ENCODE measurements at places on chromosomes 2 and 18.

- DNase-seq, result no peak
Measured at GRCh38 chr2:169637620-169638019, 53.5 kb downstream of the PPIG start.

GRCh38 chr2:177242121-177242987, 22.2 kb downstream of the NFE2L2 start:
- DNase-seq, result no peak

GRCh38 chr18:40357536-40357935, 1597.5 kb upstream of the PIK3C3 start:
- no peak for DNase-seq

DNA sequence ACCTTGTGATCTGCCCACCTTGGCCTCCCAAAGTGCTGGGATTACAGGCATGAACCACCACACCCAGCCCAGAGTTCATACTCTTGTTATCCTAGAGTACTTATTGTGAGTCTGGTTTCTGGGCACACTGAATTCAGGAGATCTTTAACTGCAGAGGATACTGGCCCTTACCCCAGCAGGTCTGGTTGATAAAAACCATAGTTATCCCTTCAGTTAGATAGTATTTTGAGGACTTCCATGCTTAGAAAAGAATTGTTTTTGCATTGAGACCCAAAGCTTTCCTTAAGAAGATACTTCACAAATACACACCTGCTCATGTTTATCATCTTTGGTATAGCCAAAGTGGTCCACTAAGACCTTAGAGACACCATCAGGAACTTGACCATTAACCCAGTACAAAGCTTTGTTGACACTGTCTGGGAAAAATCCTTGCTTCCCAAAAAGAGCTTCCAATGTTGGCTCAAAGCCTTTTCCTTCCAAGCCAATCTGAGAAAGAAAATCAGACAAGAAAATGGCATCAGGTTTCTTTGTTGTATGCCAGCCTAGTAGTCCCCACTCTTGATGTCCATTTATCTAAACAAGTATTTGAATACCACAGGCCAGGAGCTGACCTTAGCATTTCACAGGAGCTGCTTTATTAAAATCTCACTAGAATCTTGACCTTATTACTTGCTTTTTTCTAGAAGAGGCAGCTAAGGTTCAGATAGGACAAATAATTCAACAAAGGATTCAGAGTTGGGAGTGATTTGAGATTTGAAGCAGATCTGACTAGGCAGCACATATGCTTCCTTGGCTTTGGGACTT, 17.2 kb downstream of the APOB start:
- no peak for DNase-seq

DNA sequence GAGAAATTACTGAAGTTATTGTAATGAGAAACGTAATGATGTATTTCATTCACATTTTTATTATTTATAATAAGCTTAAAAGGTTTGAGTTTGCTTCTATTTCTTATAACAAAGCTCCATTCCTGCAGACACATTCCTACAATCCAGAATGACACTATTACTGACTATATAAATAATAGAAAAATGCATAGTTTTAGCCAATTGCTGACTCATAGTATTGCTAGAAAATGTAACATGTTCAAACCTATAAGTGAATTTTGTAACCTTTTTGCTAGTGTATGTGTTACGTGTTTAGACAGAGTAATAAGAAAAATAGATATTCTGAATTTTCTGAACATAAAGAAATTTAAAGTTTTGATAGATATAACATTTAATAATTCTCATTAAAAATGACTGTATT, 9.3 kb upstream of the VWC2L start:
- DNase-seq, result no peak

GRCh38 chr2:157523270-157524247, 79.7 kb upstream of the CYTIP start:
- no peak for DNase-seq

GRCh38 chr18:49275448-49275847, 185.0 kb downstream of the DYM start:
- no peak for DNase-seq

- no peak for DNase-seq
Measured at GRCh38 chr2:169104848-169105247, 35.5 kb downstream of the DHRS9 start.

GRCh38 chr2:217650716-217651360, 352.0 kb downstream of the TNS1 start:
- DNase-seq, result no peak

DNA sequence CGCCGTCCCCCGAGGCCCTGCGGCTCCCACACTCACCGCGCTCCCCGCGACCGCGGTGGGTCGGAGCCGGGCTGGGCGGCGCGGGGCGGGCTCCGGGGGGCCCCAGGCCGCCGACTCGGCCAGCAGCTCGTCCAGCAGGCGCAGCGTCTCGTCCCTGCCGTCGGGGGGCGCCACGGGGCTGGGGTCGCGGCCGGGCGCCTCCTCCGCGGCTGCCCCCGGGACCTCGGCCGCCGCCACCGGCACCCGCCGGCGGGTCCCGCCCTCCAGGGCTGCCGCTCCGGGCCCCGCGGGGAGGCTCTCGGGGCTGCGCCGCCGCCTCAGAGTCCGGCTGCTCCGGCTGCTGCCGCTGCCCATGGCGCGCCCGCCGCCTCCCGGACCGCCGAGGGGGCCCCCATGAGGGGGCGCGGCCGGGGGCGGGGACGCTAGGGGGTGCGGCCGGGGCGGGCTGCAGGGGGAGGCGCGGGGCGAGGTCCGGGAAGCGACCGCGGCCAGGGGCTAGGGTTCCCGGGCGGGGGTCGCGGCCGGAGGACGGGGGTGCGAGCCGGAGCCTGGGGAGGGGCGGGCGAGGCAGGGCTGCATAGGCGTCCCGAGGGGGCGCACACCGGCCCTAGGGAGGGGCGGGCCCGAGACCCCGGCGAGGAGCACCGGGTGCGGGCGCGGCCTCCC, at the start of gene CYS1:
Gene CYS1, minus strand, starts transcription at position 542 of the 666 bp plus-strand sequence. Its CDS starts 188 bp downstream, at position 354.
- no peak for DNase-seq

DNA sequence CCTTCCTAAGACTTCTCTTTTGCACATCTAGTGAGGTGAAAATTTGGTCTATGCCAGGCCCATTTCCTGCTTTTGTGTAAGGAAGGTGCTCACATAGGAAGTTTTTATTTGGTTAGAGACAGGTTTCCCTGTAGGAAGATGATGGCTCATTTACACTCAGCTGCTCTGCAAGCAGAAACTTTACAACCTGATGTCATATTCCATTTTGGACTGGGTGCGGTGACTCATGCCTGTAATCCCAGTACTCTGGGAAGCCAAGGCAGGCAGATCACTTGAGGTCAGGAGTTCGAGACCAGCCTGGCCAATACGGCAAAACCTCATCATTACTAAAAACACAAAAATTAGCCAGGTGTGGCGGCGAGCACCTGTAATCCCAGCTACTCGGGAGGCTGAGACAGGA, 35.8 kb downstream of the CASP10 start:
- no peak for DNase-seq

- DNase-seq, result no peak
Measured at GRCh38 chr2:234110219-234110618, 59.7 kb downstream of the SPP2 start.

DNA sequence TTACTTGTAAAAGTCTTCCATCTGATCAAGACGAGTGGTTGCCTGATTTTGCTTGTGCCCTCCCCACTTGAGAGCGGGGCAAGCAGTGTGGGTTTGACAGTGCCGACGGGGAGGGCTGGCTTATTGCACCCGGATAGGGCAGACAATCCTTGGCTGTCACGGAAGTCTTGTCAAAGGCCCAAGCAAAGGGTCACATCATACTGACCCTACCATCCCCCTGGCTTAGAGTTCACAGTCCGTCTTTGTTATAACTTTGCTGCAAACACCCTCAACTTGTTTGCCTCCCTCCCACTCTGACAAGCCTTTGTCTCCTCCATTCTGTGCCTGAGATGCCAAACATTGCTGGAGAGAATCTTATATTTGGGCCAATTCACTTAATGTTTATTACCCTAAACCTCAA, 165.9 kb upstream of the MSH6 start:
- DNase-seq, result no peak

GRCh38 chr2:157572725-157573124, 55.9 kb downstream of the ACVR1C start:
- no peak for DNase-seq

DNA sequence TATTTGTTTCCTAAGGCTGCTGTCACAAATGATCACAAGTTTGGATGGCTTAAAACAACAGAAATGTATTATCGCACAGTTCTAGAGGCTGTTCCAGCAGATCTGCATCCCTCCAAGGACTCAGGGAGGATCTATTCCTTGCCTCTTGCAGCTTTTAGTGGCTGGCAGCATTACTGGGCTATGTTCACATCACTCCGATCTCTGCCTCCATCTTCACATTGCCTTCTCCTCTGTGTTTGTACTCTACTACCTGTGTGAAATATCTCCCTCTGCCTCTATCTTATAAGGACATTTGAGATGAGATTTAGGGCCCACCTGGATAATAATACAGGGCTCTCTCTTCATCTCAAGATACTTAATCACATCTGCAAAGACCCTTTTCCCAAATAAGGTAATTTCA, 18.9 kb downstream of the NDC80 start:
- no peak for DNase-seq

GRCh38 chr2:95007031-95007609, 18.4 kb upstream of the MAL start:
- no peak for DNase-seq

DNA sequence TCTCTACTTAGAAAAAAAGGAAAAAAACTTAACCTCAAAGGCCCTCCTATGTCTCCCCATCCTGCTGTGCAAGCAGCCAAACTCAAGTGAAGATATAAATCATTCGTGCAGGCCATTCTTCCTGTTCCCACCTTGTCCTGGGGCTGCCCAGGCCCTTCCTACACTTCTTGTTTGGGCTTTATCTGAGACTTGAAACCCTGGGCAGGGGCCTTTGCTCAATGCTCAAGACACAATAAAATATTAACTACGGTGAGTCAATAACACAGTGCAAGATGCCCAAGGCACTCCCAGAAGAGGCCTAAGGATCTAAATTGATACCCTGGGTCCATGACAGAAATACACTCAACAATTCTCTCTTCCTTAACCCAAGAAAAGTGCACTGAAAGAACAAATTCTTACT, 67.6 kb downstream of the TBC1D8 start:
- DNase-seq, result no peak

DNA sequence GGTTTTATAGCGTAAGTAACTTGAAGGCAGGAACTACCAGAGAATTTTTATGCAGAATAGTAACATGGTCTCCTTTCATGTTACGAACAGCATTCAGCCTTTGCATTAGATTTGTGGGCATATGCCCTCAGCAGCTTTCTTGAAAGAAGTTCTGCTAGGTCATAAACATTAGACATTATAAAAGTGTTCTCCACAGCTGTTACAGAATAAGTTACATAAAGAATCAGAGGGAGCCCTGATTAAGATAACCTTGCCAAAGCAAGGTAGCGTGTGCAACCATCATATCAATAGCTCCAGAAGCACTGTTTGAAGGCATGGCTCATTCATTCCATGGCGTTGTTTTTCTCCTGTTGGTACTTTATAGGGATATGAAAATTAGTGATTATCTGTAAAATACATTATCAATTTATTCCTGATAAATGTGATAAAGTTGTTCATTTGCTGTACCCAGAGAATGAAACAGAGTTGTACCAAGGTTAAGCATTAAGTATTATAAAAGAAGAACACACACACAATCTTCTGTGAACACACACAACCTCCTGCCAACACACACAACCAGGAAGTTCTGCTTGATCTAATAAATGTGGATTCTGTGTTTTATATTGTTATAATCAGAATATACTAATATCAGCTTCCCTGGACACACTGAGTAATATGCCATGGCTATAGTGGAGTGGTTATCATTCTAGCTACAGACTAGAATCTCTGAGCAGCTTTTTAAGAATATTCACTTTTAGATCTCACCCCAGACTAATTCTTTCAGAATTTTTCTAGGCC, 286.7 kb upstream of the SLC39A10 start:
- no peak for DNase-seq

GRCh38 chr2:28366496-28367282, 26.0 kb upstream of the FOSL2 start:
- peak; percentile 52 for DNase-seq

DNA sequence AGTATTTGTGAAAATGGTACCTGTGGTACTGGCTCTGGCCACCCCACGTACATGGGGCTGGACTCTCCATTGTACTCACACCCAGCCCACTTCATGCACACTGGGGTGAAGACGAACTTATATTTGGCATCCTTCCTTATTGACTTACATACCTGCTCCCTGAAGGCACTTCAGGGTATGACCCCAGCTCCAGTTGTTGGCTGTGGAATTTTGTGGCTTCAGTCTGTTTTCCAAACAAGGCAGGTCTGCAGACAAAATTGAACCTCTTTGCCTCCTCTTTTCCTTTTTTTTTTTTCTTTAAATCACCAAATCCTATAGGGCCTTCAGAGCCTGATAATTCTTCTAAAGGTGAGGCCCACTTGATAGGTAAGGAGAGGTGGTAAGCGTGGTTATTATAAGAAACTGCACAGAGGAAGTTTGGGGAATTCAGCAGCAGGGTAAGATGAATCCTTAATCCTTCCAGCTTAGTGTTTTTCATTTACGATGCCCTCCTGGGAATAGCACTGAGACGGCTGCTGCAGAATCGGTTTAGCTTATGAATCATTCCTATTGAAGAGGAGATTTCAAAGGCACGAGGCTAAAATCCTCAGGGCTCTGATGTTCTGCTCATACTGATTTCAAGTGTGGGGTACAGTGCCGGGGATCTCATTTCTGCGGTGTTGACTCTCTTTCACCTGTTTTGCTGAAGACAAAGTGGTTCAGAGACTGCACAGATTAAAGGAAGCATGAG, 55.2 kb downstream of the KIF5C start:
- DNase-seq, result no peak

DNA sequence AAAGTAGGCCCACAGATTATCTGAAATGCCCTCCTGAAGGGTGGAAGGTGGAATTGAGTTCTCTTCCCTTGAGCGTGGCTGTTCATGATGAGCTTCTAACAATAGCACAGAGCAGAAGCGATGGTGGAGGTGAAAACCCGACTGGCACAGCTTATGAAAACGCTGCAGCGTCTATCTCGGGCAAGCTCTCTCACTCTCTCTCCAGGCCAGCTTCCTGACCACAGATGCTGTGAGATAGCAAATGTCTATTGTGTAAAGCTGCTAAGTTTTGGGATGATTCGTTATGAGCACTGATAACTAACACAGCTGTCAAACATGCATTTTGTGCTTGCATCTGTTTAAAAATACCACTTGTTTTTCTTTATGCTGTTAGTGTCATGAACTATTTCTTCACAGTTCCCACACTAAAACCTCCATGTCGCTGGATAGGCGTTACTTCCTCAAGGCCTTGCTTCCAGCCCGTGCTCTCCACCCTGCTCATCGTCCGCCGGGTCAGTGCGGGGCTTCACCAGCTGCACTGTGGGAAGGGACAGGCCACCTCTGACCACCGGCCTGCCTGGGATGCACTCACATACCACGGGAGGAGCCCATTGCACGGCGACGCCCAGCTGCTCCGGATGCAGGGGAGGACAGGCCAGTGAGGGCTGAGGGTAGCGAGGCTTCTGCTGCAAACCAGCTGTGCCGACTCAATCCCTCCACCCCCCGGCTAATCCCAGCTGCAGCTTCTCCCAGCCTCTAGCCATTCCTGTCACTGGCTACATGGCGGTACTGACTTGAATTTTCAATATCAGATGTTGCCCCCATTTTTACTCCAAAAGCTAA, 60.0 kb upstream of the OTOS start:
- no peak for DNase-seq

- no peak for DNase-seq
Measured at GRCh38 chr2:47386551-47386950, 16.4 kb upstream of the MSH2 start.

All from stimulated activated CD4-positive, alpha-beta T cell treated with anti-CD3 and anti-CD28 coated beads, Interleukin-4, amount 100 ng/mL, for 24 hours (primary cell).